Effector memory CD8-positive, alpha-beta T cell (primary cell): ENCODE measurements at places on chromosomes 16 and 17.

- DNase-seq, result no peak
These were observed 15.2 kb upstream of the DPEP1 start for GRCh38 chr16:89598199-89598598.

DNA sequence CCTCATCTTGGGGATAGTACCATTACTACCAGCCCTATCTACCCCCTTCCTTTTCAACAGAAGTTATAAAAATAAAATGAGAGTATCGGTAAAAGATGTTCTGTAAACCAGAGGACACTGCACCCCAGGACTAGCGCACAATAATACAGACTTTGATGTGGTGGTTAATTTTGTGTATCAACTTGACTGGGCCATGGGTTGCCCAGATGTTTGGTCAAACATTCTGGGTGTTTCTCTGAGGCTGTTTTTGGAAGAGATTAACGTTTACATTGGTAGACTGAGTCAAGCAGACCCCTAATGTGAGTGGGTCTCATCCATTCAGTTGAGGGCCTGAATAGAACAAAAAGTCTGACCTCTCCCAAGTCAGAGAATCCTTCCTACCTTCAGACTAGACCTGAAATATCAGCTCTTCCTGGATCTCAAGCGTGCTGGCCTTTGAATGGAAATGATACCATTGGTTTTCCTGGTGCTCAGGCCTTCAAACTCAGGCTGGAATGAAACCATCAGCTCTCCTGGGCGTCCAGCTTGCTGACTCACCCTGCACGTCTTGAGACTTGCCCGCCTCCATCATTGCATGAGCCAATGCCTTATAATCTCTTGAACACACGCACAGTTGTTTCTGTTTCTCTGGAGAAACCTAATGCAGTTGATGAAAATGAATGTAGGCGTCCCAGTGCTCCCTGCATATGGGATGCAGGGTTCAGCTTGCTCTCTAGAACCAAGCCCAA lies 10.1 kb downstream of the MRM1 start:
- DNase-seq, result no peak

DNA sequence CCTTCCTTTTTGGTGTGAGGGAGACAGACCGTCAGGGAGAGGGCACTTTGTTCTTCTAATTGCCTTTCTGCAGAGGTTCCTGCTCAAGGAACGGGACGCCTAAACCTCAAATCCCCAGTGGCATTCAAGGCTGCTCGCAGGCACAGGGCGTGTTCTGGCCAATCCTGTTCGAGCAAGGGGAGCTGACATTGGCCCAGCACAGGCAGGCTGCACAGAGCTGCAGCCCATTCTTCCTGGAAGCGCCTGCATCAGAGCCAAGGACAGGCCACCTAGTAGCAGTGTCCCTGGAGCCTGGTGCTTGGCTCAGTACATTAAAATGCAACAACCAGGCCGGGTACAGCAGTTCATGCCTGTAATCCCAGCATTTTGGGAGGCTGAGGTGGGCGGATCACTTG lies 72.2 kb upstream of the CREBBP start:
- DNase-seq, result no peak

DNA sequence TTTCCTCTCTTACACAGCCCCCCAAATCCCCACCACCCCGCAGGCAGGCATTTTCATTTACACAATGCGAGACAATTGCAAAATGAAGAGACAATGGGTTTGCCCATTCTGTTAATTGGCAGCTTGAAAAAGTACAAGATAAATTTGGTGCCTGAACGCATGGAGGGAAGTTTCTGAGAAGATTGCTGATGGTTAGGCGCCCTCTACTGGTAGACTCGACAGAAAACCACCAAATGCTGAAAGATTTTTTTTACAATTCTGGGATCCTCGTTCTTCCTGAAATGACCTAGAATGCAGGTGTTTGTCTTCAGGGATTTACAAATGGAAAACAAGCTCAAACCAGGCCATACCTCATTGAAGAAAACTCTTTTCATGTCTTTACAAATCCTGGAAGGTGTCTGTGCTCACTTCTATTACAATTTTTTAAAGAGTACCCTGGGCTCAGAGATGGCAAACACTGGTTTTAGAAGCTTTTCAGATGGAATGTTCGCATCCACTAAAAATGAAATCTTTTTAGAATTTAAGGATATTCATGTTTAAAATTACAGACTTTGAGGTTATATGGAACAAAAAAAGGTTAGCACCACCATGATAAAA lies 338.5 kb downstream of the PMP22 start:
- peak; percentile 47 for DNase-seq

GRCh38 chr17:4272213-4272971 lies 8.6 kb upstream of the ANKFY1 start:
- no peak for DNase-seq

DNA sequence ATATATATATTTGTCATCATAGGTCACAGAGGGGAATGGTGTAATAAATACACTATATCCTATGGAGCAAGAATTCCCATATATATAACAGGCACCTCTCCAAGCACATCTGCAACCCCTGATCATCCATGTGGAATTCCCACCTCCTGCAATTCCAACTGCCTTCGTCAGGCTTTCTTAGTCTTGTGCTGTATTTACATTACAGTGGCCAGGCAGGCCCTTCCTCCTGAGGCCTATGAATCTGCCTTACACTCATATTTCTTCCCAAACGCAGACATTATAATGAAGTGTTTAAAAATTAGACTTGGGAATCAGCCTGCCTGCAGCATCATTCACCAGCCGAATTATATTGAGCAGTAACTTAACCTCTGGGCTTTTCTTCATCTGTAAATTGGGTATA lies 19.3 kb upstream of the DNAH9 start:
- DNase-seq, result no peak

DNA sequence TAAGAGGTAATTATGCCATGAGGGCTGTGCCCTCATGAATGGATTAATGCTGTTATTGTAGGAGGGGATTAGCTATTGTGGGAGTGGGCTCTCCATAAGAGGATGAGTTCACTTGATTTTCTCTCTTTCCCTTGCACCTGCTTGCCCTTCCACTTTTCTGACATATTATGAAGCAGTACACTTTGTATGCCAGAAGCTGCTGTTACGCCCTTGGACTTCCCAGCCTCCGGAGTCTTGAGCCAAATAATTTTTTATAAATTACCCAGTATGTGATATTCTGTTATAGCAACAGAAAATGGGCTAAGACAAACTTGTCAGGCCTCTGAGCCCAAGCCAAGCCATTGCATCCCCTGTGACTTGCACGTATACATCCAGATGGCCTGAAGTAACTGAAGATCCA lies 38.4 kb downstream of the PSMD12 start:
- no peak for DNase-seq

GRCh38 chr17:74085434-74085833 lies 118.0 kb upstream of the RPL38 start:
- no peak for DNase-seq

GRCh38 chr16:49854796-49855203 lies 1.1 kb downstream of the ZNF423 start:
- DNase-seq, result no peak

DNA sequence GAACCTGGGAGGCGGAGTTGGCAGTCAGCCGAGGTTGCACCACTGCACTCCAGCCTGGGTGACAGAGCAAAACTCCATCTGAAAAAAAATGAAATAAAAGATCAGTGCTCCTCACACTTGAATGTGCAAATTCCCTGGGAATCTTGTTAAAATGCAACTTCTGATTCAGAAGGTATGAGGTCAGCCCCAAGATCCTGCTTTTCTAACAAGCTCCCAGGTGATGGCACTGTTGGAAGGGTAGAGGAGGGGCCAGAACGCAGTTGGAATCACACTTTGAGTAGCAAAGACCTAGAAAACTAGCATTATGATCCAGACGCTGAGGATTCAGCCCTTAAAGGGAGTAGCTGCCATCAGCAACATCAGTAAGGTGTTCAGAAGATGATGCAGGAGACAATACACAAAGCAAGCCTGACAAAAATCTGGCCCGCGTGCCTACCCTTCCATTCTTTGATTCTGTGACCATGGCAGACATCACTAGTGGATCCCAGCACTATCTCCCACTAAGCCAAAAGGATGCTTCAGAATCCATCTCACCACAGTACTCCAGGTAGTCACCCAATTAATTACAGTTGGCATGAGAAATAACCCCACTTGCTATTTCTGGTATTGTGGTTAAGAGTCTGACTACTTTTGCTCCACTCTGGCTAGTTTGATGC lies 33.1 kb upstream of the MEIOC start:
- DNase-seq, result no peak

- no peak for DNase-seq
These were observed 5.8 kb downstream of the PMFBP1 start for GRCh38 chr16:72166151-72166550.

DNA sequence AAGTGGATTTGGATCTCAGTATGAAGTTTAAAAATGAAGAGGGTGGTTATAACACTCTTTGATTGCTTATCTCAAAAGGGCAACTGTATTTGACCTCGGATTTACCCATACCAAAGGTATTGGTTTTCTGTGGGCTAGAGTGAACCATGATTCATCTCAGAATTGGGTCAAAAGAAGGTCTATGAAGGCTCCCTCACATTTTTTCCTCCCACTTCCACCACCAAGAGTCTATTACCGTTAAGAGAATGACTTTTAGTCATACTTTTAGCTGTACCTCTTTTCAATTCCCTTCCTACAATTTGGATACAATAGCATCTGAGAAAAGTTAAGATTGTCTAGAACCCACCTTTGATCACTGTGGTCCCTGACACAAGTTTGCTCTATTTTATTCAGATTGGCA lies 280.9 kb downstream of the RBFOX1 start:
- no peak for DNase-seq

DNA sequence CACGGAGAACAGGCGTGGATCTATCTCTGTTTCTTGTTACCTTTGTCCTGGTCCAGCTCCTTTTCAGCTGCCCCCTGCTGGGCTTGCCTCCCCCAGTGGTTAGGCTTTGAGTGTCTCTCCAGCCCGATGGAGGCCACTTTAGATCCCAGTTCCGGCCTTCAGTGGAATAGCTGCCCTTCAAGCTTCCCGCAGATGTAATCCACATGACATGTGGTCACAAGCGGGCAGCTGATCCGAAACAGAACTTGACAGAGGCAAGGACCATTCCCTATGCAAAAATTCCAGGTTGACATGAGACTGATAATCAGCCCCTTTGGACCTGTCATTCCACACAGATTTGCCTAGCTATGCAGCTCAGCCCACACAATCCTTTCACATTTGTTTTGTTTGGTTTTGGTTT lies 40.6 kb upstream of the AQP8 start:
- peak; percentile 3 for DNase-seq

GRCh38 chr17:49858796-49859195 lies 10.9 kb upstream of the TAC4 start:
- no peak for DNase-seq

DNA sequence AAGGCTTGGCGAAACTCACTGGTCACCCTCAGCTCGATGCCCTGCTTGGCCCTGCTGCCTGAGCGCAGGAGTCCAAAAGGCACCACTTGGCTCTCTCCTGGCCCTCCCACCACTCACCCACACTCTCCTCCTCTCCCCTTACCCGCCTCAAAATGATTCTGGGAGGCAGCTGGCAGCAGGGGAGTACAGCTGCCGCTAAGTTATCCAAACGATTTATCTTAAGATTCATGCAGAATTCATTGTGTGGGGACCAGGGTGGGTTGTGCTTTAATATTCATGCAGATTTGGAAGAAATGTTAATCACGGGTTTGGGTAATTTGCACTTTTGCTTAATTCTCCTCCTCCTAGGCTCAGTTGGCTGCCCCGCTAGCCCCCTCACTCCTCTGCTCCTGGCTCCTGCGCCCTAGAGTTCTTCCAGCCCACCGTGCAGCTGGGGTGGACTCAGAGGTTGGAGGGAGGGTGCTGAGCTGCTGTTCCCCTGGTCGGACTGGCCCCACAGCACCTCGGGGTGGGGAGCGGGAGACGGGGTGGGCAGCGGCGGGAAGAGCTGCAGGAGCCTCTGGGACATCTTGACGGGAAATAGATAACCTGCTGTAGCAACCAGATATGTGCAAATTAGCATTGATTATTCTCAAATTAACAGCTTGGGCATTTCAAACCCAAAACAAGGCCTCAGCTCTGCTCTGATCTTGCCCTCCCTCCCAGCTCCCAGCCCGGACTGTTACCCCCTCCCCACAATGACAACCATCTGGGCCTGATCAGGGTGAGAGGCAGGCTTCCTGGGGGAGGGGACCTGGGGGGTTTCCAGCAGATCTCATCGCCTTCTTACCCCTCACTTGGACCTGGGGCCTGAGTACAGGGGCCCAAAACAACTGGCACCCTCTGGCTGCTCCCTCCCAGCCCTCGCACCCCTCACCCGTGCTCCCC lies 122.6 kb upstream of the RPL38 start:
- no peak for DNase-seq

- no peak for DNase-seq
These were observed 17.4 kb downstream of the CA4 start for GRCh38 chr17:60167065-60167741.

DNA sequence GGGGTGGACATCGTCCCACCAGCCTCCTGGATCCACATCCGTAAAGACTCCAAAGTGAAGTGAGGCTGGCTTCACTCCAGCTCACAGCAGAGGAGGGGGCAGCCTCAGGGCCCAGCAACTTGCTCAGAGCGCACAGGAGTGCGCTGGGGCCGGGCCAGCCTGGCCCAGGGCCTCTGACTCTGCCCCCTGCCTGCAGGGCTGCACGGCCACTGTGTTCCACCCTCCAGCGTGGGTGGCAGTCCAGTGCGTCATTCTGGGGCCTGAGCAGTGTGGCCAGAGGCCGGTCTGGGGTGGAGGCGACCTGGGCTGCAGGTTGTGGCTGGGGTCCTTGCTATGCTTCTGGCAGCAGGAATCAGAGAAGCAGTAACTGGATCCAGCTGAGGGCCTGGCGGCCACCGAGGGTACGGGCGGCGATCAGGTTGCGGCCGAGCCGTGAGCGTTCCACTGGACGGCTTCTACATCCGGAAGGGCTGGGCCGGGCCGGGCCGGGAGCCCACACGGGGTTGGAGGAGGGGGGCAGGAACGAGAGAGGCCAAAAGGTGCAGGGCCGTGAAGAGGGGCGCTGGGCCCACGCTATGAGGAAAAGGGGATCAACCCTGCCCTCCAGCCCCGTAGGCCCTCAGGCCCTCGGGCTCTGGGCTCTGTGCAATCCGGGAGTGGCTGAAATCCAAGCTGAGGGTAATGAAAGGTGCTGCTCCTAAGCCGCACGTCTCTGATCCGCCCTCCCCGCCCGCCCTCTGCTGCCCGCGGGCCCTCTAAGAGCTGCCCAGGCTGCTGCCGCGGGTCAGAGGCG lies at the start of gene FSCN2:
Gene FSCN2 (plus strand): TSS at position 787 of the 793 bp plus-strand sequence. CDS start 155 bp downstream, outside the sequence.
- no peak for DNase-seq

DNA sequence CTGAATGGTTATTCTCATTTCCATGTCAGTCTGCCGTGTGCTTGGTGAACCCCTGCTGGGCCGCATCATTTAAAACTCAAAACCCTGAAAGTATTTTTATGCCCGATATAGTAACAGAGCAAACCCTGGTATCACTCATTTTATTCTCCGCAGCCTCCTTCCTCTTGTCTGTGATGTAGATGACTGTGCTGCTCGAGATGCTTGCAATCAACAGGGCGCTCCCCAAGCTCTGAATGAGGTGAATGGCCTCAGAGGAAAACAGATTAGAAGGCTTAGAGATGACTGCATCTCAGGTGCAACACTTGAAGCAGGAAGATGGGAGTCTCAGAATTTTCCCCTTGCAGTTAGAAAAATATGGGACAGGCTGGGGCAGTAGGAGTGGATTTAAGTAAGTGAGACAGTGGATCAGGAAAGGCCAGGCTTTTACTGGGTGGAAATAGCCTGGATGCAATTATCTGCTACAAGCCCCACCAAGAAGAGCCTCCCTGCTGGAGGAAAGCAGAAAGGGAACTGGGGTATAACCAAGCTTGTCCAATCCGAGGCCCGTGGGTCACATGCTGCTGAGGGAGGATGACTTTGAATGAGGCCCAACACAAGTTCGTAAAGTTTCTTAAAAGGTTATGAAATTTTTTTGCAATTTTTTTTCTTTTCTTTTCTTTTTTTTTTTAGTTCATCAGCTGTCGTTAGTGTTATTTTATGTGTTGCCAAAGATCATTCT lies 166.9 kb downstream of the CDH13 start:
- DNase-seq, result no peak

GRCh38 chr17:80956321-80957190 lies 35.1 kb upstream of the CHMP6 start:
- no peak for DNase-seq
